ENCODE measurements at places on chromosomes 6 and 20.

GRCh38 chr20:33915726-33916331 lies 77.9 kb upstream of the RALY start:
- DNase-seq: peak; percentile 74

DNA sequence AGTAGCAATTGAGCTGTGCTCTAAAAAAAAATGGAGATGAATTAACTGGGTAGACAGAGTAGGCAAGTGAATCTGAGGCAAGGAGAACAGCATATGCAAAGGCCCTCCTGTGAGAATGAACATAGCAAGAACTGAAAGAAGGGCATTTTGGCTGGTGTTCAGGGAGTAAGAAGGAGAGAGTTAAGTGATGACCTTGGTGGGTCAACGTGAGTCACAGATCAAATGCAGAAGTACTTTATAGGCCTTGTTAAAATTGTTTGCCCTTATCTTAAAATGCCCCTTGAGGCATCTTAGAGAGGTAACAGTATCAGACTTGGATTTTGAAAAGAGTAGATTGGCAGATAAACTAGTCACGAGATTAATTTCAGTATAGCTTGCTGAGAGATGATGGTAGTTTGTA lies 24.5 kb downstream of the NDUFAF5 start:
- no peak for DNase-seq

DNA sequence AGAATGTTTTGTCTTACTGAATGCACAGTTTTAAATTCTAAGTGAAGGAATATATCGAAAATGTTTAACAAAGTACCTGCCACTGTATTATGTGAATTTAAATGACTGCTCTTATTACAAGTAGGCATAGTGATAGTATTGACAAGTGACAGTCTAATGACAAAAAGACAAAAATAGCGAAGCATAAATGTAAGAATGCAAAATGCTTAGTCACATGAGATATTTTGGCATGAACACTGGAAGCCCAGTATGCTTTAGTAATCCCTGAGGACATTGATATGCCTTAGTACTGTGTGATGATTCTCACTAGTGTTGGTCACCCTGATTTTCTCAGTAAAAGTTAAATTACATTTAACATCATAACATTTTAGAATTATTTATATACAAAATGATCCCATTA lies 153.5 kb downstream of the EYA4 start:
- no peak for DNase-seq

- no peak for DNase-seq
Observed at GRCh38 chr6:25324066-25324762, 45.0 kb downstream of the CARMIL1 start.

DNA sequence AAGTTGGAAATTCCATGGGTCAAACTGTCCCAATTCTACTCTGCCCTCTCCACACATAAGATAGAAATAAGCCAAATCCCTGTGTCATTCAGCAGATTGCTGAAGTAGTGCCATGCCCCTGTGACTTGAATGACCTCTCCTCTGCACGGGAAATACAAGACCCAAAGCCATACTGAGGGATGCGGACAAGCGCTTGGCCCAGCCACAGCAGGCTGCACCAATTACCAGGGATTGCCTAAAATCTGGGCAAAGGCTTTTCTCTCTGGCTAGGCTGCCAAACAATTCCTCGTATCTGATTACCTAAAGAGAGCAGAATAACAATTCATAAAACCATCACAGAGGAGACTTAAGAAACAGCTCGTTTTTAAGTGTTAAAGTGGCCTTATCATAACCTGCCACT lies 421.8 kb upstream of the JARID2 start:
- DNase-seq: no peak

- DNase-seq: no peak
Observed at GRCh38 chr6:138882369-138883017, 86.6 kb downstream of the ECT2L start.

DNA sequence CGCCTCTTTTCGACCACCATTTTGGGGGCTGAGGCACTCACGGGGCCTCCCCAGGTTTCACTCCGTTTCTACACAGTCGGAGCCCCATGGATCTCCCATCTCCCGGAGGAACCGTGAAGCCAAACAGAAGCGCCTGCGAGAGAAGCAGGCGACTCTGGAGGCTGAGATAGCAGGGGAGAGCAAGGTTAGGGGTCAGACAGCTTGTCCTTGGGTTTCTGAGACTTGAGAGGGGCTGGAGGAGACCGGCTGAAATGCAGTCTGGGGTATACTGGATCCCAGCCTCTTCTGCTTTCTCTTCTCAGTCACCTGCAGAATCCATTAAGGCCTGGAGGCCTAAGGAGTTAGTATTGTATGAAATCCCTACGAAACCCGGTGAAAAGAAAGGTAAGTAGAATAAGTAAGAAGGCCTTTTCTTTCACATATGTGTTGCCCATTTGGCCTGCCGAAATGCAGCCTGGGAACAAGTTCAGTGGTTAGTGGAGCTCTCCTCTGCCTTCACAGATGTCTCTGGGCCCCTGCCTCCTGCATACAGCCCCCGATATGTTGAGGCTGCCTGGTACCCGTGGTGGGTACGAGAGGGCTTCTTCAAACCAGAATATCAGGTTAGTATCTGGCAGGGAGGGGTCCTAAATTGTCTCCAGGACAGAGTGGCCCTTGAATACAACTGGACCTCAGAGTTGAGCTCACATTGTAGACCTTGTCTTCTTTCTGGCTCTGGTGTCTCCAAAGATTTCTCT lies 984 bp downstream of the VARS2 start:
- peak; percentile 40 for DNase-seq

GRCh38 chr6:53864781-53865180 lies 70.0 kb downstream of the LRRC1 start:
- no peak for DNase-seq

- DNase-seq: no peak
Observed at GRCh38 chr6:159916237-159916636, 25.4 kb downstream of the MAS1 start.

DNA sequence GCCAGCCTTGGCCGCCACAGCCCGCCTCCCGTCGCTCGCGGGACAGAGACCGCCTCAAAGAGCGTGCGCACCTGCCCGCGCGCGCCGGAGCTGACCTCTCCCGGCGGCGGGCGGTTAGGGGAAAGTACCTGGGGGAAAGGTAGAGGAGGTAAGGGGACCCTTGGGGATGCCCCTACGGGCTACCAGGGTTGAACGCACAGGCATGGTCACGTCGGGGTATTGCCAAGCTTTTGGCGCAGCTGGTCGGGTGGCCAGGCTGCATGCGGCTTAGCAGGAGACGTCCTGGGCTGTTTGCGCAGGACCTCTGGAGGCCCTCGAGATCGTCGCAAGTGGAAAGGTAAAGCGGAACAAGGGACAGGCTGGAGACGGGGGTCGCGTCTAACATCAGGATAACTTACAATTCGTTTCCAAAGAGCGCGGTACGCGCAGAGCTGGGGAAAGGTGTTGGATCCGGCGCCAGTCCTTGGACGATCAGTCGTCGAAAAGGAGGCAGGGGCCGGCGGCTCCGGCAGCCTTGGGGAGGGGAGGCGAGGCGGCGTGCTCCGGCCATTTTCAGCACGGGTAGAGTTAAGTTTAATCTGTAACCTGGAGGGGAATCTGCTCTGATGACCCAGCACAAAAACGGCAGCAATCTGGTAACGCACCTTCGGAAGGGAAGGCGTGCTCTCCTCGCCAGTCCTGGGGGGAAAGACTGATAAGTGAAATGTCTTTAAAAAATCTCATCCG lies 9.0 kb downstream of the GNAS-AS1 start:
- no peak for DNase-seq

DNA sequence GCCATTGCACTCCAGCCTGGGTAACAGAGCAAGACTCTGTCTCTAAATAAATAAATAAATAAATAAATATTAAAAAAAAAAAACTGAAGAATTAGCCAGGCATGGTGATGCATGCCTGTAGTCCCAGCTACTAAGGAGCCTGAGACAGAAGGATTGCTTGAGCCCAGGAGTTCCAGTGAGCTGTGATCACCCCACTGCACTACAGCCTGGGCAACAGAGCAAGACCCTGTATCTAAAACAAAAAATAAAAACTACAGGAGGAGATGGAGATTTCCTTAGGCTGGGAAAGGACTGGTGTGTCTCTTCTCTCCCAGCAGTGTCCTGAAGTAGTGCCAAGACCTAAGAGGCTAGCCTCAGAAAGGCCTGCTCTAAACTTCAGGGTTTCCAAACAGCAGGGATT lies 8.1 kb upstream of the GTF3C6 start:
- no peak for DNase-seq

DNA sequence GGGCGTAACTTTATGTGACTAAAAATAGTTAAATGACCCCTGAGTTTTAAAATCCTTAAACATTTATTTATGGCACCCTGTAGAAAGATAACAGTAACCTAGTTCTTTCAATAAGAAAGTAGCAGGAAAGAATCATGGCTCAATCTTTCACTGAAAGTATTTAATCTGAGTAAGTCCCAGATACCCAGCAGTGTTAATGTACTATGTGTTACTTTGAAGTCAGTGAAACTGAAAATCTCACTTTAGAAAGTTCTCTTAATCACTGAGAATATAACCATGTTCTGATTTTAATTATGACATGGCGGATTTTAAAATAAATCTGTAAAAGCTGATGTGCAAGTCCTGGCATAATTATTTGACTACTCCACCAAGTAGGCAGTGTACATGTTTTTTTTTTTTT lies 8.1 kb upstream of the HEY2 start:
- no peak for DNase-seq

DNA sequence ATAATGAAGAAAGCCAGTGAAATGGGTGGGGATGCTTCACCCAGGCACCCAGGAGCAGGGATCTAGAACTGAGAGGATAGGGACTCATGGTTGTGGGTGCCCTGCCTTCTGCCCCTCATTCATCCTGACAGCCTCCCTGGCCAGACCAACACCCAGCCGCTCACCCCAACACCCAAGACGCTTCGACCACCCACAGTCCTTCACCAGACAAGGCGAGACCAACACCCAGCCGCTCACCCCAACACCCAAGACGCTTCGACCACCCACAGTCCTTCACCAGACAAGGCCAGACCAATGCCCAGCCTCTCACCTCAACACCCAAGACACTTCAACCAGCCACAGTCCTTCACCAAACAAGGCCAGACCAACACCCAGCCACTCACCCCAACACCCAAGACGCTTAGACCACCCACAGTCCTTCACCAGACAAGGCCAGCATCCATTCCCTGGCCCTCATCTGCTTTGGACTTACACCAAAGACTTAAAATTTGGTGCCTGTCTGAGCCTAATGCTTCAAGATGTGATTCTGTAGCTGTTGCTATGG lies 131.5 kb downstream of the ANKRD60 start:
- no peak for DNase-seq

All from activated naive CD8-positive, alpha-beta T cell treated with anti-CD3 and anti-CD28 coated beads, Interleukin-2, amount 10 ng/mL, durations not matched to agents 7 days and 5 days (primary cell).